ENCODE measurements at places on chromosomes 2 and 18.

DNA sequence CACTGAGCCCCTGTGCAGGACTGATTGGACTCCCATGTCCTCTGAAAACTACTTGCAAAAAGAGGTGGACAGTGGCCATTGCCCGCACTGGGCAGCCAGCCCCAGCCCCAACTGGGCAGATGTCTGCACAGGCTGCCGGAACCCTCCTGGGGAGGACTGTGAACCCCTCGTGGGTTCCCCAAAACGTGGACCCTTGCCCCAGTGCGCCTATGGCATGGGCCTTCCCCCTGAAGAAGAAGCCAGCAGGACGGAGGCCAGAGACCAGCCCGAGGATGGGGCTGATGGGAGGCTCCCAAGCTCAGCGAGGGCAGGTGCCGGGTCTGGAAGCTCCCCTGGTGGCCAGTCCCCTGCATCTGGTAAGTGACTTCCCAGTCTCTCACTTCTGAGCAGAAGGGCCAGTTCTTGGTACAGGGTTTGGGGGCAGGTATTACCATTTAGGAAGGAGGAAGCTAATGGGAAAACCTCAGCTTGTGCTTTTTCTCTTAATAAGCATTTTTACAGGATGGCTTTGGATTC, 44.1 kb downstream of the TNFRSF11A start:
- no peak for DNase-seq

- DNase-seq = no peak
These were observed 208.1 kb downstream of the NR4A2 start for GRCh38 chr2:156124458-156124857.

DNA sequence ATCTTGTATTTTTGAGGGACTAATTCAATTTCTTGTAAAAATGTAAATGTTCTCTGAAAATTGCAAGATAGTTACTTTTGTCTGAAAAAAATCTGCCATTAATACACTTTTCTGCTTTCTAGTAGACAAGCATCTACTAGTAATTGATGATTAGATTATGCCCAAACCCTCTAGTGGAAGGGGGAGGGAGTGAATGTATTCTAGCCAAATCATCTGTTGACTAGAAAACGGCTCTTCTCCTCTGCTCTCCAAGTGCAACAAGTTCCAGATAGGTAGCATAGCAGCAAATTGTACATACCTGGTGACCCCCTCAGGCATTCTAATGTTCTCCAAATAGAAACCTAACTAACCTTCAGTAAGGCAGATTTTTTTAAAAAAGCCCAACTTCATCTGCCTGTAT, 58.6 kb downstream of the RELCH start:
- DNase-seq = no peak

DNA sequence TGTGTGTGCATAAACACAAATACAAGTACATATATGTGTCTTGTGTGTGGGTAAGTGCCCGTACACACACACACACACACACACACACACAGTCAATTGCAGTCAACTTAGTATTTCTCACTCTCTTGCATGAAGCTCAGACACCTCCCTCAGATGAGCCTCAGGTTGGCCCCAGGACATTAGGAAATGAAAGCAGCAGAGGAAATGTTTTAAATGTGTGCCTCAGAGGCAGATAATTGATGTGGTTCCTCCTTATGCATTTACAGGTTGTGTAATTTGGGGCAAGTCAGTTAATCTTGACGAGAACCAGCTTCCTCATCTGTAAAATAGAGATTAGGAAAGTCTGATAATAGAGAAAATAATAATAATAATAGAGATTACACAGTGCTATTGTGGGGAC, 814.0 kb upstream of the ID2 start:
- DNase-seq = no peak

DNA sequence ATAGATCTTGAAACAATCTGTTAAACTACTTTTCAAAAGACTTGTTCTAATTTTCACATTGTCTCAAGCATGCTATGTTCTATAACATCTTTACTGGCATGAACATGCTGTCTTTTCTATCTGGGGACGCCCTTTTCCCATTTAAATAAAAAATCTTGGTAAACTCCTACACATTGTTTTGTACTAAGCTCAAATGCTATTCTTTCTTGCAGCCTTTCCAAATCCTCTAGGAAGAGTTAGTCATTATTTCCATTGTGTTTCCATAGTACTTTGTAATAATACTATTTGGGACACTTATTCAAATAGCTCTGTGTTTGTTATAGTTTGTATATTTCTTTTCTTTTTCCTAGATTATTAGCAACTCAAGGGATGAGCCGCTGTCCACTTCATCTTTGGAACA, 828.6 kb upstream of the FSHR start:
- no peak for DNase-seq

- DNase-seq = no peak
These were observed 278.6 kb upstream of the TMEFF2 start for GRCh38 chr2:192473331-192473730.

GRCh38 chr2:15313657-15314056, 247.5 kb downstream of the NBAS start:
- no peak for DNase-seq

- no peak for DNase-seq
These were observed 93.2 kb downstream of the SOCS6 start for GRCh38 chr18:70382017-70382416.

- no peak for DNase-seq
These were observed 12.5 kb upstream of the WDSUB1 start for GRCh38 chr2:159298967-159299366.

- DNase-seq = no peak
These were observed 22.8 kb downstream of the FHL2 start for GRCh38 chr2:105376010-105376409.

DNA sequence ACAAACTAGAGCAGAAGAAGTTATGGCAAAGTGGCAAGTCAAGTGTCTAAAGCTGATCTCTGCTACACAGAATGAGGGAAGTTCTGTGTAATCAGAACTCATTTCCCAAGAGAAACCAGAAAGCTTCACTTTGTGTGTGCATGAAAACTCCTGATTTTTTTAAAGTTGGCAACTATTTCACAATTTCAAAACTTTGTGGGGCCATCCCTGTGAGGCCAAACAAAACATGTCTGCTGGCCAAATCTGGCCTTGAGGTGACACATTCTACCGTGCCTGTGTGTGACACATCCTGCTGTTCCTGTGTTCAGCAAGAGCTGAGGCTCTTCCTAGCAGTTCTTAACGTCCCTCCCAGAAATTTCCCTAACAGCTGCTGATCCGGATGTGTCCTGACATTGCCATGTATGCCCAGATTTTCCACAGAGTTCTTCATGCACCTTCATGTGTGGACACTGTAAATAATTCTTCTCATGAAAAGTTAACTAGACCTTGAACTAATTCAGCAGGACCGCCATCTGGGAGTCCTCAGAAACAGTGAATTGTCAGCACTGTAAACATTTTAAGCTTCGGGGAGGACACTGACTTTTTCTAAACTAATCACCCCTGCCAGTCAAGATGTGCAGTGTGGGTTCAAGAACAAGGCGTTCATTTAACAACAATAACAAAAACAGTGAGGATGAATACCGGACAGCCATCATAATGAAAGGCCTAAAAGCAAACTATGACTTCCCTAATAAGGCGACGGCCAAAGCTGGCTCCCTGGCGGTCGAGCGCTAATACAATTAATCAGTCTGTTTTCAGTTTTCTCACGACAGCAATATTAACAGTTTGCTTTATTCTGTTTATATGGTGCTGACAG, 99.0 kb downstream of the PLEKHM3 start:
- no peak for DNase-seq
